ENCODE measurements at places on chromosomes 6 and 20.

- DNase-seq = peak; percentile 81
Measured at GRCh38 chr6:26251354-26252076, 113.5 kb upstream of the BTN3A2 start.

DNA sequence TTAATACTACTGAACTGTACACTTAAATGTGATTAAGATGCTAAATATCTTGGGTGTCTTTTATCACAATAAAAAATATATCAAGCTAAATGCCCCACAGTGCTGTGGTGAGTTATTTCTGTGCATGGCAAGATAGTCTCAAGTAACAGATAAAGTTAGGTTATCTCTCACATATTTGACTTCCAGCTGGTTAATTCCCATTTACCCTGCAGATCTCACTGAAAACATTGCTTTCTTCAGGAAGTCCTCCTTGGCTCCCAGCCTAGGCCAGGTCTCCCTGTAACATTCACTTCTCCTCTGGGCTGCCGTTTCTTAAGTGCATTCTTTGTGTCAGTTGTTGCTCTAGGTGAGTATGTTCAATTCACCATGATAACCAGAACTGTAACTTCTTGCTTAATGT lies 59.1 kb downstream of the SLC22A1 start:
- DNase-seq = no peak

DNA sequence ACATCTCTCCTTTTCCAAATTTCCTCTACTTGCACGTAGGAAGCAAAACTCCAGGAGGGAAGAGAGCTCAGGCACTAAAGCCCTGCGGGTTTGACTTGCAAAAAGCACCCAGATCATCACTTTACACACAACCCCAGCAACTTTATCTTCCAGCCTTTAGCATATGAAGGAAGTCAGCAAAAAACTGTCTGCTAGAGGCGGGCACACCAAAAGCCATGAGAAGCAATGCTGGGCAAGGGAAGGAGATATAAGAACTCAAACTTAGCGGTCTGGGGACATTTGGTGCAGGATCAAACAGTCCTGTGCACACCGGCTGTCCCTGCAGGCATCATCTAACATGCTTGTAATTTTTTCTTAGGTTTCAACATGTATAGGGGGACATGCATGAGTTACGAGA lies 113.3 kb downstream of the JPH2 start:
- no peak for DNase-seq

DNA sequence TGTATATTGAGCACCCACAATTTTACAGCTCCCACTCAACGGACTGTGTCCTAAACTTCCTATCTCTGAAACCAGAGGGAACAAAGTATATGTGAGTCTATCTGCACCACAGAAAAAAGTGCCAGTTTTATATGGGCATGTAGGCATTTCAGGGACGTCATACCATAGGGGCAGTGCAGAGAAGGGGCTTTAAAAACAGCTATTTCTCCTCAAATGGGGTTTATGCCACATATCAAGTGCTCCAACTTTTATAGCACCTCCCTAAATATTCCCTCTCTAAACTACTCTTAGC lies 28.9 kb upstream of the ASF1A start:
- DNase-seq = no peak

DNA sequence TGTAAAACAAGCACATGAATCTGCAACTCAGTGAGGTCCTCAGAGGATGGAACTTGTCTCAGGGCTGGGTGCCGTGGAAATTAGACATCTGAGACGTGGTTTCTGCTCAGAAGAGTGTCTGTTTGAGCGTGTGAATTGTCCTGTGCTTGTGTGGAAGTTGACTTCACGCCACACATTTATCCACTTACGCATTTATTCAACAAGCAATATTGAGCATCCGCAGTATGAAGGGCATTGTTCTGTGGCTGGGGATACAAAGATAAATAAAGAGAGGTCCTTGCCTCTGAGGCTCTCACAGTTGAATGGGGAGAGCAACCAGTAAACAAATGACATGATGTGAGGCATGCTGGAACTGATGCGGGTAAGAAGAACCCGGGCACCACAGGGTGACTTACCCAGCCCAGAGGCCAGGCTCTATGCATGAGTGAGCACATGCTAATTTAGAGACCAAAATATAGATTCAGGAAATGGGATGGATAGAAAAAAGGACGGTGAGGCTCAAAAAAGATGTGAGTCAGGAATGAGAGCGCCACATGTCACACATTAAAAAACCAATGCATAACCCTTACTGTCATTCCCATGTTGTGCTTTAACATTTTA lies 60.4 kb downstream of the SOBP start:
- no peak for DNase-seq

GRCh38 chr20:32358883-32359632 lies 927 bp downstream of the ASXL1 start:
- peak; percentile 79 for DNase-seq

DNA sequence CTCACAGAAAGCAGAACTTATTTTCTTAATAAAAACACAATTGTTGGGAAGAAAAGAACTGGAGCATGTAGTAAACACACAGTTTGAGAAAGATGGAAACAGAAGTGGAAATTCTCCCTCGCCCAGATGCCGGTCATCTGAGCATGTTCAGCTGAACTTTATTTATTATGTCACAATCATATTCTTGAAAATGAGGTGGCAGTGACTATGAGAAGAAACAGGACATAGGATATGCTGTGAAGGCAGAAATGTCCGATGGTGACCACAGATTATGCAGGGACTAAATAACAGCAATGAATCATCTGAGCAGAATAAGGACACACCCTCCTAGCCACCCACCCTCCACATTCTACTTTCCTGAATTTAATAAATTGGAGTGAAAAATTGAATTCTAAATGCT lies 425.3 kb upstream of the NOX3 start:
- DNase-seq = no peak

- DNase-seq = peak; percentile 8
Measured at GRCh38 chr20:45487231-45487635, 17.7 kb downstream of the WFDC2 start.

DNA sequence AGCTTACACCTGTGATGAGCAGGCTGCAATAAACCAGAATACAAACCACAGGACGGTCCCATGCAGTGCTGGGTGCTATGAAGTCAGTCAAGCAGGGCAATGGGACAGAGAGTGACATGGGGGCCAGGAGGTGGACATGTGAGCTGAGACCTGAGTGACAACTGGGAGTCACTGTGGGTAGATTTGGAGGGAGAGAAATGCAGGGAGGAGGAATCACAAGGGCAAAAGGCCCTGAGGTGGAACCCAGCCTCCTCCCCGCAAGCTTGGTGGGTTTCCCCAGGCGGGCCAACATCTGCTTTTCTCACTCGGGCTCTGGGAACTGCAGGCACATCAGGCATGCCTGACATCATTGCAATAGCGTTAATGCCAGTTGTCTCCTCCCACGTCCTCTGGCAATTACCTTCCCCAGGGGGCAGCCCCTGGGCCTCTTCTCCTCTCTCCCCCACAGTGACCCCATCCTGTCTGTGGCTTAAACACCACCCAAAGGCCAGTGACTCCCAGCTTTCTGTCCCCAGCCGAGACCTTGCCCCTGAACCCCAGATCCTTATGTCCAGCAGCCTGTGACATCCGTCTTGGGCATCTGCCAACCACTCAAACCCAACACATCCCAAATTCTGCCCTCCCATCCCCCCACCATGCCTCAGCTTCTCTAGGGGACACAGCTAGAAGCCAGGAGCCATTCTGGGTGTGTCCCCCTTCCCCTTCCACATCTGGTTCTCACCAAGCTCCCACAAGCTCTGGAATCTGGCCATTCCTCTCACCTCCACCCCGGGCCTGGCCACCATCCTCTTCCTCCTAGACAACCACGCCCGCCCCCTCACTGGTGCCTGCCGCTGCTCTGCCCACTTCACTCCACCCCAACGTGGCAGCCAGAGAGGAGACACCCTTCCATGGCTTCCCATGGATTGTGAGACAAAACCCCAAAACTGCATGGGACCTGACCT lies 28.2 kb downstream of the PDRG1 start:
- no peak for DNase-seq

Data from activated T-cell treated with anti-CD3 and anti-CD28 coated beads, Interleukin-2, amount 50 U/mL, for 72 hours (primary cell).